ENCODE measurements at places on chromosomes 3 and 15.

GRCh38 chr15:58854593-58854992 lies 78.9 kb downstream of the SLTM start:
- no peak for DNase-seq

DNA sequence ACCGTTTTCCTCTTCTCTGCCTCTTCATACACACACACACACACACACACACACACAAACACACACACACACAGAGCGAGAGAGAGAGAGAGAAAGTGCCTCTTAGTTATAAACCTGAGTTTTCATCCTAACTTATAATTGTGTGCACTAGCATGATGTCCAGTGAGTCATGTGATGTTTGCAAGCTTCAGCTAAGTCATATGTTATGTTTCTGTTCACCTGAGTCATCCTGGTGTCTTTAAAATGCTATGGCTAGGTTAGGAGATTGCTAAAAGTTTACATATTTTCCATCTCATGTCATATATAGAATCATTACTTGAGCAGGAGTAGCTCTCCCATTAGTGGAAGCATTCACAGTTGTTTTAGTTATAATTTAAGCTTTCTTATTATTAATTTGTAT lies 155.8 kb downstream of the EPHA6 start:
- no peak for DNase-seq

GRCh38 chr3:118977118-118977517 lies 57.5 kb downstream of the IGSF11 start:
- DNase-seq = no peak

DNA sequence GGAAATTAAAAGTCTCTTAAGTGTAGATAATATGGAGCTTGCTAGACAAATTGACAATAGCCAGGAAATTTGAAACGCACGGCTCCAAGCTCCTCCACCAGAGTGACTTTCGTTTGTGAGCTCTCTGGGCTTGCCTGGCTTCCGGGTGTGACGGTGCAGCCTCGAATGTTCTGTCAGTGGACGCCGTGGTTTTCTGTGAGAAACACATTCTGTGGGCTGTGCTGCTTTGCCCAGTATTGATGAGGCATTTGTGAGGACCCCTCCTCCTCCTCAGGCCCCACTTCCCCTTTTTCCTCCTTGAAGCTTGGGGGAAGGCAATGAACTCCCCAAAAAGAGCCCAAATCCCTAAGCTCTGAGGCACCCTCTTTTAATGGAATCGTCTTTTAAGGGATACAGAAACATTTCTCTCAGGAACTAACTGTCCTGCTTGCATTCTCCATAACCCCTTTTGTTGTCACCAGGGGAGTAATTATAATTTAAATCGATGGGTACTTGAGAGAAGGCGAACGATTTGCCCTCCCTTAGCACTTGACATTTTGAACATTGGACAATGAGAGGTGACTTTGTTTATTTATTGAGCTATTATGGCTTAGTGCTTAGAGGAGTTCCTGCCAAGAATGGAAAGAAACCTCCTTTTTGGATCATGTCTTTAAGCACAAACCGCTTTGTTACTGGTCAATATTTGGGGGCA lies 40.8 kb downstream of the POLR2M start:
- DNase-seq = peak; percentile 7

DNA sequence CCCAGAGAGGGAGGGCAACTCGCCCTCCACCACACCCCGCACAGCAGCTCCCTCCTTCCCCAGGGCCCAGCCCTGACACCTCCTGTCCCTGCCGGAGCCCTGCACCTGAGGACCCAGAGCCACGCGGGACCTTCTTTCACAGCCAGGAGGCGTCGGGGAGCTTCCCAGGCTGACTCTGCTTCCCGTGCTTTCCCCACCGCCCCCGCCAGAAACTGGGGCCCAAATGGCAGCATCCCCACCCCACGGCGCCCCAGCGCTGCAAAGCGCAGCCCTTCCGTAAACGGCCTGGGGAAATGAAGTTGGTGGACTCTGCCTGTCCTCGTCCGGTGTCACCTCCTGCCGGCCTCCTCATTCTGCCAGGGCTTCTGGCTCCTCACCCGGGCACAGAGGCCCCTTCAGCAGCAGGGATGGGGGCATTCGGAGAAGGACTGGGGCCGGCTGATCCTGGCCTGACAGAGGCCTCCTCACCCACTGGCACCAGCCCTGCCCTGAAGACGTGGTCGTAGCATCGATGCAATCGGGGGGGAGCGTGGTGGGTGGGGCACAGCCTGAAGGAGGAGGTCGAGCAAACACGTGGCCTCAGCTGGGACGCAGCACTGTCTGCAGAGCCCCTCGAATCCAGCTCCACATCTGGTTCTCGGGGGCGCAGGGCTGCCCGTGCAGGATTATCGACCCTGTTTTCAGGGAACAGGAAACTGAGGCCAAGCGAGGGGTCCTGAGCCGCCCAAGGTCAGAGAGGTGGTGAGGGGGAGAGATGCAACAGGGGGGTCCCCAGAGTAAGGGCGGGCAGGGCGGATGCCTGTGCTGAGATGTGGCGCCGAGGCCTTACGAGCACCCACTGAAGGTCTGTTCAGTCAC lies 235.4 kb downstream of the XXYLT1 start:
- DNase-seq = no peak

- no peak for DNase-seq
Observed at GRCh38 chr3:148727231-148727630, 29.5 kb downstream of the AGTR1 start.

Data from stimulated activated CD4-positive, alpha-beta T cell treated with anti-CD3 and anti-CD28 coated beads, Interleukin-2, amount 100 ng/mL, for 4 hours (primary cell).